ENCODE measurements at places on chromosomes 7 and 10.

DNA sequence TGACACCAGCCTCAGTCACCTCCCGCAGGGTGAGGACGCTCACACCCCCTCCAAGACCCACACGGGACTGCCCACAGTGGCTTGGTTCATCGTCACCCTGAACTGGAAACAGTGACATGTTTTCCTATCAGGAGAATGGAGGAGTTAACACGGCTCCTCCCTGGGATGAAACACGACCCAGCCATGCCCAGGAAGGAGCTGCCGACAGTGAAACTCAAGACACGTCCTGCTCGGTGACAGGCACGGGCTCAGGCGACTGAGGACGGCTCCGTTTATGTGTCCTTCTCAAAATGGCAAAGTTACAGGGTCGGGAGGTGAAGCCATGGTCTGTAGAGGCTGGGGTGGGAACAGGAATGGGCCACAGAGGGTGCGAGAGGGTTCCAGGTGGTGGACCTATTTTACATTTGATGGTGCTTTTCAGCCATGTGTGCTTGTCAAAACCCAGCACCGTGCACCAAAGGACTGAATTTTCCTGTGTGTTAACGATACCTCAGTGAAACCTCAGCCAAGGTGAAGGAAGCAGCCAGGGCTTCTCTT is 272.4 kb downstream of the ADARB2 start:
- DNase-seq, result no peak

DNA sequence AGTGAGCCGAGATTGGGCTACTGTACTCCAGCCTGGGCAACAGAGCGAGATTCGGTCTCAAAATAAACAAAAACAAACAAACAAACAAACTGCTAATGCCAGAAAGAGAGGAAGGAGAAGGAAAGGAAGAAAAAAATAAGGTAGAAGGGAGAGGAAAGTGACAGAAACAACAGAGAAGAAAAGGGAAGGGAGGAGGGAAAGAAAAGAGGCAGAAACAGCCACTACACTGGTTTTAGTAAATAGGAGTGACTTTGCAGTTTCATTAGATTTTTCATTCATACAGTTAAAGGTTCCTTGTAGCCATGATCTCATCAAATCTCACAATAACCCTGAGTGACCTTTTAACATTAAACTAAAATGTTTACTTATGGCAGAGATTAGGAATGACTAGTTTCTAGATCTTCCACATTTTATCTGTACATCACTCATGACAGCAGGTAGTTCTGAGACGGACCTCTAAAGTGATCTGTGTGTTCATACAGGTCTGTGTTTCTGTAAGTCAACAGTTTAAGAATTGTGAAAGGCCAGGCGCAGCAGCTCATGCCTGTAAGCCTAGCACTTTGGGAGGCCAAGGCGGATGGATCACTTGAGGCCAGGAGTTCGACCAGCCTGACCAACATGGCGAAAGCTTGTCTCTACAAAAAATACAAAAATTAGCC is 191.3 kb upstream of the KLF14 start:
- no peak for DNase-seq

GRCh38 chr10:12907656-12908055 is 93.9 kb downstream of the CCDC3 start:
- DNase-seq, result no peak

DNA sequence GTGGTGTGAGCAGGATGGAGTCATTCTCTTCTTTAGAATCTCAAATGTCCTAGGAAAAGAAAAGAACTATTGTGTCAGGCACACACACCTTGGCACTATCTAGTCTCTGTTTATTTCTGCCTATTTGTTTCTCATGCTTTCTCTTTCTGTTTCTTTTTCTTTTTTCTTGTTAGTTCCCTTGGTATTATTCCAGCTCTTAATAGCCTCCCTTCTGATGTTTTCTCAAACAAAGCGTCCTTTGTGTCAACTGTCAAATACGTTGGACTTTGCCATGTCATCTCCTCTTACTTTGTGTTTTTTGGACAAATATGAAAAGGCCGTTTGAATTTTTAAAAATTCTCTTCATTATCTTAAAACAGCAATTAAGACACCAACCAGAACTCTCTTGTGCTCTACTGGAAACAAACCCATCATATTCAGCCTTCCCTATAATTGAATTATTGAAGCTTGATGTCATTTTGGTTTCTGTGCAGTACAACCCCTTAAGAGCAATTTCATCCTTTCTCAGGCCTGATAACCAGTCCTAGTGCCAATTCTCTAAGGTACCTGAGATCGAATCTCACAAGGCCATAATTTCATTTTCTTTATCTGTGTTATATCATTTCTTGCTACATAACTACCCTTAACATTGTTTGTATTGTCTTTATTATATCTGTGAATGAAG is 497.8 kb upstream of the NRP1 start:
- DNase-seq, result no peak

GRCh38 chr10:37535459-37536246 is 321.8 kb downstream of the ZNF248 start:
- no peak for DNase-seq

DNA sequence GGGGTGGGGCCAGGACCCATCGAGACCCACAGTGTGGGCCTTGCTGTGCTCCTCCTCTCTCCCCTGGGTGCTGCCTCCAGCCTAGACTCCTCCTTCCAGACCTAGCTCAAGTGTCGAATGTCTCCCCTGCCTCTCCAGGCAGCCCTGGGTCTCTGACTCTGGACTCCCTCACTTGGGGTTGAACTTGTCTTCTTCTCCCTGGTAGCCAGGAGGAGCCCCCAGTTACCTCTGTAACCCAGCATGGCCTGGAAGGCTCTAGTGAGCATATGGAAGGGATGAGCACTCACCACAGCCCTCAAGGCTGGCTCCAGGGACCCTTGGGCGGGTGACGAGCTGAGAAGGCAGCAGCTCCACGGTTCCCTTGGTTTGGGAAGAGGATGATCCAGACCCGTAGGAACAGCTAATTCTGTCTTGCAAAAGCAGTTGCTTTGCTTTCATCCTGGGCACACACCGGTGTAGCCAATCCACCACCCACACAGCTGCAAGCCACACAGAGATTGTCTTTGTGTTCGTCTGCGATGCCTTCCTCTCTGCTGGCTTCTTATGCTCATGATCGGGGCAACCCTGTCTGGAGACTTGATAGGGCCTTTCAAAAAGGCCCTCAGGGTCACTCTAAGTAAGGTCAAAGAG is 52.3 kb upstream of the ANTXRL start:
- no peak for DNase-seq

DNA sequence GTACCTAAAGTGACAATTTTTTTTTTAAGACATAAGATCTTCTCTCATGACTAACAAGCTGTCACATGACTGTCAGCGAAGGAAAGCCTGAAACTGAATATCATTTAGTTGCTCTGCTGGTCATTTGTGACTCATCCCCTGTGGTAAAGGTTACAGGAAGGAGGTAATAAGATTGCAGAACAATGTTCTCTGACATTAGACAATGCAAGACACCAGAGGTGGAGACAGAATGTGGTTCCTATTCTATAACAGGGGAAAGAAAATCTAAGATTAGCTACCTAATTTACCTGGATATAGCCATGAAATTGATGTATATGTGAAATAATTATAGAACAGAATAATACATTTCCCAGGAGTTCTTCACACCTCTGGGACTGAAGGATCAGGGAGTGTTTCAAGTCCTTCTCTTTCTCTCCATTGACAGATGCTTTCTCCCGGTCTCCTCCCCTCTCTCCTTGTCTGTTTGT is 47.7 kb downstream of the LRGUK start:
- no peak for DNase-seq

DNA sequence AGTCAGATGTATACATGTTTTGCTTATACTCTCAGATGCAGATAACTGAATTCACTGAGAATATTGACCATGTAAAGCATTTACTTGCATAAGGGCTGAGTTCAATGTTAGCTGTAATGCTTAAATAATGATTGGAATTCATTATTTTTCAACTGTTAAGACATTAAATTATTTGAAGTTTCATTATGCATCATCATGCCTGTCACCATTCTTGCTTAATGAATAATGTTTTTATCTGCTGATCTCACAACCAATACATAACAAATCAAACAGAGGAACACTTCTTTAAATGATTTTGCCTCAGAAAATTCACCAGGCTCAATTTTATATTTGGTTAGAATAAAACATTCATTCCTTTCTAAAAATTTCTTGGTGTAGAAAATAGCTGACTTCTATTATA is 233.4 kb downstream of the GPR37 start:
- no peak for DNase-seq

GRCh38 chr7:116240024-116240668 is 29.8 kb downstream of the TES start:
- DNase-seq, result no peak

GRCh38 chr7:97001656-97002554 is 3.4 kb upstream of the DLX6 start:
- DNase-seq, result no peak

DNA sequence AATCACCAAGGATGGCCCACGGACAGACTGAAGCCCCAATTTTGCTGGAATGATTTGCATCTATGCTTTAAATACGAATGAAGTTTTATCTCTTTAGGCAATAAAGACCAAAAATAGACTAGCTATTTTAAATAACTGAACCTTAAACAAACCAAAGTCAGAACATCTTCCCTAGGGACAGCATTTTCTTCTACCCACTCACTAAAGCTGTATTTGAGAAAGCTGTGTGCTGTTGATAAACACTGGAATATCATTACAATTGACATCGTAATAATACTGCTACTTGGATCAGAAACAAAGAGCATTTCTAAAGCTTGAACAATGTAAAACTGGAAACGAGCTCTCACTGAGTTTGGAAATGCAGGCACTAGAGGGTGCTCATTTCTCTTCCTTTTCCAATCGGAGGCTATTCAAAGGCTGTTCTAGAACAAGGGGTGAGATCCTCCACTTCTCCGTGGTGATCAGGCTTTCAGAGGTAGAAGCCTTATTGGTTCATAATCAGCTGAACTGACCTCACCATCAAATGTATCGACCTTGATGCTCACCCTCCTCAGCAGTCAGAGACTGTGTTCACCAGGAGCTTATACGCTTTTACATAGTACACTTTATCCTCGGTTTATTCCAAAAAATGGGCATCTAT is 225.3 kb upstream of the PRSS1 start:
- no peak for DNase-seq

DNA sequence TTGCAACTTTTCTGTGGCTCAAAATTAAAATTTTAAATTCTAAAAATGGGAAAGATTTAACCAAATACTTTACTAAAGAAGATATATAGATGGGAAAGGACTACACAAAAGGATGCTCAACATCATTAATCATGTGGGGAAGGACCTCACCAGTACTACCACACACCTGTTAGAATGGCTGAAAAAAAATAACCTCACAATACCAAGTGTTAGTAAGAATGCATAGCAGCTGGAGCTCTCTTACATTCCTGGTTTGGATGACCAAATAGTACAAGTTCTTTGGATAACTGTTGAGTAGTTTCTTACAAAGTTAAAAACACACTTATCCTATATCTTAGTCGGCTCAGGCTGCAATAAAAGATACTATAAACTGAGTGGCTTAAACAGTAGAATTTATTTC is 33.9 kb downstream of the LIPJ start:
- DNase-seq, result no peak

DNA sequence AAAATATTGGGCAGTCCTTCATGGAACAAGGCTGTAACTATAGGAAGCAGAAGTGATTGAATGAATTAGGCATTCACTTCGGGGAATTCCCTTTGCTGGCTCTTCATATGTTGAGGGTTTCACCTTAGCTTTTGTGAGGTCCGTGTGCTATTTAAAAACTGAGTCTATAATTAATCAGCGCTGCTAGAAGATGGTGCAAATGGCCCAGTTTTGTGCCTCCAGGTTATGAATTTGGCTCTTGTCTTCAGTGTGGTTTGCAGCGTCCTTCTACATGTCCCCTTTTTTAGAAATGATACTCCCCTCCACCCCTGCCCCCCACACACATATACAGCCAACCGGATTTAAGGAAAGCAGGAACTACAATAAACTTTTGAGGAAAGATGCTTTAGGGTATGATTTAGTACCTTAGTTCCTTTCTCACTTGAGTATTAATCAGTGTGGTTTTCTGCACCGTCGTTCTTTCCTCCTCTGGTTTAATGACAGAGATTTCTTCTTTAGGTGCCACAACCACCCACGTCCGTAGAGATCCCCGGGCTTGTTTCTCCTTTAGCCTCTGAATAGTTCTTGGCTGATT is 110.6 kb upstream of the SAMD8 start:
- no peak for DNase-seq

- DNase-seq, result no peak
Observed at GRCh38 chr7:151010307-151011096, 13.8 kb downstream of the ATG9B start.

DNA sequence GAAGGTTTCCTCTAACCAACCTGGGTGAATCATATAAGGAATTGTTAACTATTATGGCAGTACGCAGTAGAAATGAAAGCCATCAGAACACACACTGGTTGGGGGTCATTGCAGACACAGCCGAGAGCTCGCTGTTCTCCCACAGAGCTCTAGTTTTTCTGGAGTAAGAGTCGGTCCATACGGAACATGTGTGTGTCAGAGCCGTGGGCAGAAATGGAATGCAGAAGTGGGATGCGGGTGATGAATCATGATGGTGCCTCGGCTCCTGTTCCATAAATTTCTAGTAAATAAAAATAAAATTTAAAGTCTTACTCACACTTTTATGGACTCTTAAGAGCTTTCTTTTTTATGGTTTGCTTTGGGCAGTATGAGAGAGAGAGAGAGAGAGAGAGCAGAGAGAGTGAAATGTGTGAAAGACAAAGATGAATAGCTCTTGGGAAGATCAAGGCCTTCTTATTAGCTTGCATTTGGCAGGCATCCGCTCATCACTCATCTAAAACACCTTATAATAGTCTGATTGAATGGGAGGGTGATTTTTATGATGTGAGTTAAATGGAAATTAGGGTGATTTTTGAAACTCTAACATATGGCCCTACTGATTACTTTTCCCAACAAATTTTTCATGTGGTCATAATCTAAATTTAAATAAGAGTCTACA is 98.8 kb upstream of the PFKP start:
- DNase-seq, result no peak

DNA sequence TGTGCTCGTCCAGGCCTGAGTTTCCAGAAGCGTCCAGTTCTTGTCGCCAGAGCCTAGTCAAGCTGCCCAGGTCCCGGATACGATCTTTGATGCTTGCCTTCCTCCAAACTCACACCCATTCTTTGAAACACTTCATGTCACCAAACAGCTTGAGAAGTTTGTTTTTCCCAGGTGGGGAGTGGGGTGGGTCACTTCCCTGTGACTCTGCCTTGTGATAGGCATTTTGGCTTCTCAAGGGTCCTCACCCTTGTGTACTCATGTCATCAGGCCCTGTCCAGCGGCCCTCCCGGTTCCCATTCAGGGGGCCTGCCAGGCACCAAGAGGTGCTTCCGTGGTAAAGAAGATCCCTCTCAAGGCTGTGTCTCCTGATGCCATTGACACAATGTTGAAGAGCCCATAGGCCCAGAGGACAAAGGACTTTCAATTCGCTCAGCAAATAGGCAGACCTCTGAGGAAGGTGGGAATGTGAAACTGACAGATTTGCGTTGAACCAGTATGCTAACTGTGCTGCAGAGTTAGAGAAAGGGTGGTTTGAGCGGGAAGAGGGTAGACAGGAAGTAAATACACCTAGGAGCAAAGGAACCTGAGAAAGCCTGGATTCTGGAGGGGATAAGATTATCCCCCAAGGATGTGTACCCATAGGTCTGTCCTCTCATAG is 24.7 kb upstream of the SFTPA1 start:
- no peak for DNase-seq

GRCh38 chr7:7959979-7960670 is 8.5 kb upstream of the GLCCI1 start:
- no peak for DNase-seq

- DNase-seq, result no peak
Observed at GRCh38 chr10:94853065-94853464, 85.4 kb upstream of the CYP2C9 start.

GRCh38 chr7:28792858-28793257 is 165.3 kb downstream of the TRIL start:
- no peak for DNase-seq

- DNase-seq, result no peak
Observed at GRCh38 chr7:122304319-122304975, at the start of gene FEZF1. Gene FEZF1, minus strand, starts transcription at chr7:122304750. Its CDS starts 313 bp downstream, at chr7:122304437.
